Activated naive CD8-positive, alpha-beta T cell treated with anti-CD3 and anti-CD28 coated beads for 36 hours (primary cell): ENCODE measurements at places on chromosomes 16 and 17. TPM values are rescaled to one million over a fixed set of nuclear protein-coding genes. Genes with fewer than 3 reads are reported as not detected.

TRPV3 gene
- total RNA-seq = 0.47 TPM

DNA sequence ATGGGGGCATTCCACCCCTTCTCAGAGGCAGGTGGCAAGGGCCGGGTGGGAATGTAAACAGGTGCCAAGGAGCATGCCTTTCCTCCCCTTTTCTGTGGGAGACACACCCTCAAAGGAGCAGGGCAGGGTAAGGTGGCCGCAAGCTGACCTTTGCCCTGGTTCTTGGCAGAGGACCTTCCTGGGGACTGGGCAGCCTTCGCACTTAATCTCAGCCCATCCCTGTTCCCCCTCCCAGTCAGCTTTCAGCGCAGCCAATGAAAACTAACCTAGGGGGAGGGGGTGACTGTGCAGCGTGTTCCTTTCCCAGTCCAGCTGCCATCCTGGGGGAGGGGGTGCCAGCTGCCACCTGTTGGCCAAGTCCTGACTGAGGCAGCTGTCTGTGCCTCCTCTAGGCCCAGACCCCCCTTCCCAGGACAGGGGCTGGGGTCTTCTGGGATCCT lies 2.8 kb downstream of the TRAF4 start:
- no peak for DNase-seq

DNAJC7 gene
- total RNA-seq = 106 TPM

GRCh38 chr17:77466596-77467223 lies 325.9 kb downstream of the SEC14L1 start:
- DNase-seq = no peak

DNA sequence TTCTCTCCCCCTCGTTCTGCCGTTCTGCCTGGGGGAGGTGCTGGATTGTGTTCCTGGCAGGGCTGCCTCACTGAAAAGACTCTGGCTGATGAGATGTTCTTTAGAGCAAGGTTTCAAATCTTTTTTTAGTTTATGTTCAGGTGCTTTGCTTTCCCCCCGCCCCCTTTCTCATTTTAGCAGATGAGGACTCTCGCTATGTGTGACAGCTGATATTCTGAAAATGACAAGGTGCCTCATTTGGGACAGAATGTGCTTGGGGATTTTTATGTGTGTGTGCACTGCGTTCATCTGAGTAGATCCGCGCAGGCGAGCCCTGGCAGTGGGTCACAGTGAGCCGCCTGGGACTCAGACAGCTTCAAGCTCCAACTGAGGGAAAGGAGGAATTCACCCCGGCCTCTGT lies 205.9 kb downstream of the HS3ST4 start:
- no peak for DNase-seq

CMTM2 gene
- total RNA-seq = not detected

DNA sequence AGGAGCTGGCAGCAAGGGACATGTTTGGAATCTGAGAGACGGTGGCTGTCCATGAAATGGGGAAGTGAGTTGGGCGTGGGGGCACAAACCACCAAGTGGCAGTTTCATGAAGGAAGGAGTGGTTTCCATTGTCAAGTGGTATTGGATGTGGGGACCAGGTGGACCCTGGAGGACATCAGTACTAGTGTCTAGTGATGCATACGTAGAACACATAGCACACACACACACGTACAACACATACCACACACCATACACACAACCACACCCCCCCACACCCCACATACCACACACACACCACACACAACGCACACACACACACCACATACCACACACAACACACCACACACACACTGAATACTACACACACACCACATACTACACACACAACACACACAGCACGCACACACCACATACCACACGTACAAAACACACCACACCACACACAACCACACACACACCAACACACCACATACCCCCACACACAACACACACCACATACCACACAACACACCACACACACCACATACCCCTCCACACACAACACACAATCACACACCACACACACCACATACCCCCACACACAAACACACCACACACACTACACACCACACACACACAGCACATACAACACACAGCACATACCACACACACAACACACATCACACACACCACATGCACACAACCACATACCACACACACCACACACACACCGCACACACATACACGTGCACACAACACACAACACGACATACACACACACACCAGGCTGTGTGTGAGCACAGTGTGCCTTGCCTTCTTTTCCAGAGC lies 41.1 kb upstream of the GSE1 start:
- DNase-seq = no peak

AOC2 gene
- 2.6 TPM for total RNA-seq

DNA sequence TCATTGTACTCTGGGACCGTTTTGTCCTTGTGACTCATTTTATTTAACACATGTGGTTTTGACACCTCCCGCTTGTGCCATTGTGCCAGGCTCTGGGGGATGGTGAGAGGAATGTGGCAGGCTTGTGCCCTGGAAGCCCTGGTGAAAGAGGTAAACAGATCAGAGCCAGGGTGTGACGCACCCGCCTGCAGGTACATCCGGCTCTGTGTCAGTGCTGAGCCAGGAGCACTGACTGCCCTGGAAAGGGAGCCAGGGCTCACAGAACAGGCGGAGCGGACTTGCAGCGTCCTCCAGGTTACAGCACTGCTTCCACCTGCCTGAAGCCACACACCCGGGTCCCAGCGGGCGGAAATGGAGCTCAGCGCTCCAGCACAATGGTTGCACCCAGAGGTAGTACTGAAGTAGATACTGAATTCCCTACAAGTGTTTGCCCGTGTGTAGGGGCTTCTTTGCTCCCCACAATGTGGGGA lies 30.6 kb downstream of the CDRT15 start:
- DNase-seq = peak; percentile 39

GRCh38 chr17:76382351-76382802 lies 2.0 kb upstream of the SPHK1 start:
- DNase-seq = peak; percentile 26

- DNase-seq = no peak
Measured at GRCh38 chr17:62791235-62791734, 16.8 kb downstream of the MARCHF10 start.

SLC16A13 gene
- 6.2 TPM for total RNA-seq

SPAG5 gene
- 111 TPM for total RNA-seq

TAT gene
- total RNA-seq = not detected

- DNase-seq = no peak
Measured at GRCh38 chr16:67024384-67025209, 4.4 kb upstream of the CBFB start.

DNA sequence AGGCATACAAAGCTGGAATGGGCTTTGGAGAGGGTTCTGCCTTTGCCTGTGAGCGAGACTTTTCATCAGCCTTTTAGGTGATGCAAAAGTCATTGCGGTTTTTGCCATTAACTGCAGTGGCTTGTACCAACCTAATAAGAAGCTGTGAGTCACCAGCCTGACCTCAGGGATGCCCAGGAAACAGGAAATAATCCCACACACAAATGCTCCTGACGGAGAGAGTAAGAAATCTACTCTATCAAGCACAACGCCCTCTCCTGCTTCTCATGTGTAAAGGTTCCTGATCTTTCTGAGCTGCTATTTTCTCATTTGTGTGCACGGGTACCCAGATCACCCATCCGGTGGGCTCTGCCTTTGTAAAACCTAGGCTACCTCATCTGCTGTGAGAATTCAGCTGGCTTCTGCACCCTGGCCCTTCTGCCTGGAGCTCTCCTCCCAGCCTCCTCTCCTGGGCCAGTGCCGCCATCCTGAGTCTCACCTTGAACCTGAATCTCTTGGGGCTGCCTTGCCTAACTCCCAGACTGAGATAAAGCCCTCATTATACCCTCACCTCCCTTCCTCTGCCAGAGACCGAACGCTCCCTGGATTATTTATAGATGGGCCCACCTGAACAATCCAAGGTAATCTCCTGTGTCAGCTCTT lies 299.7 kb downstream of the C16orf95 start:
- DNase-seq = no peak

CLDN6 gene
- total RNA-seq = not detected

SNAI3 gene
- 2.0 TPM for total RNA-seq

DNA sequence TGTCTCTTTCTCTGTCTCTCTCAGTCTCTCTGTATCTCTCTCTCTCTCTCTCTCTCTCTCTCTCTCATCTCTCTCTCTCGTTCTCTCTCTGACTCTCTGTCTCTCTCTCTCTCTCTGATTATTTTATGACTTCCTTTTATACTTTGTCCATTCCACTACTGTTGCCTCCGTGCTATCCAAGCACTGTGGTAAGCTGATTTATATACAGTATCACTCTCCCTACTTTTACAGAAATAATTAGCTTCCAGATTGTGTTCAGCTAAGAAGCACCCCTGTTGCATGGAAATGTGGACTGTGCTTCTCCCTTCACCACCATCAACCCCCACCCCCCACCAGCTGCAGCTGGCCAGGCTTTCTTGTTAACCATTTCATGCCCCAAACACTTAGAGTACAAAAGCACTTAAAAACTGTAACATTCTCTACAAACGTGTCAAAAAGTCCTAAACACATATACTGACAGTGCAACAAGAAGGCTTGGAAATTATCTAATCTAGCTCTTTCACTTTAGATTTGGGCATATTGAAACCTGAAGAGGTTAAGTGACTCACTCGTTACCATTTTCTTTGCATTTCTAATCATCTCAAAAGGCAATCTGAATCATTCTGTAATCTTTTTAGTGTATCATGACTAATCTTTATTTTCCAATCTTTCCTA lies 11.6 kb upstream of the TMEM100 start:
- peak; percentile 11 for DNase-seq

PRAC1 gene
- not detected for total RNA-seq

KRT15 gene
- total RNA-seq = not detected

CDR2L gene
- 1.2 TPM for total RNA-seq

GRCh38 chr17:76309461-76309860 lies 1.4 kb upstream of the QRICH2 start:
- no peak for DNase-seq

DNA sequence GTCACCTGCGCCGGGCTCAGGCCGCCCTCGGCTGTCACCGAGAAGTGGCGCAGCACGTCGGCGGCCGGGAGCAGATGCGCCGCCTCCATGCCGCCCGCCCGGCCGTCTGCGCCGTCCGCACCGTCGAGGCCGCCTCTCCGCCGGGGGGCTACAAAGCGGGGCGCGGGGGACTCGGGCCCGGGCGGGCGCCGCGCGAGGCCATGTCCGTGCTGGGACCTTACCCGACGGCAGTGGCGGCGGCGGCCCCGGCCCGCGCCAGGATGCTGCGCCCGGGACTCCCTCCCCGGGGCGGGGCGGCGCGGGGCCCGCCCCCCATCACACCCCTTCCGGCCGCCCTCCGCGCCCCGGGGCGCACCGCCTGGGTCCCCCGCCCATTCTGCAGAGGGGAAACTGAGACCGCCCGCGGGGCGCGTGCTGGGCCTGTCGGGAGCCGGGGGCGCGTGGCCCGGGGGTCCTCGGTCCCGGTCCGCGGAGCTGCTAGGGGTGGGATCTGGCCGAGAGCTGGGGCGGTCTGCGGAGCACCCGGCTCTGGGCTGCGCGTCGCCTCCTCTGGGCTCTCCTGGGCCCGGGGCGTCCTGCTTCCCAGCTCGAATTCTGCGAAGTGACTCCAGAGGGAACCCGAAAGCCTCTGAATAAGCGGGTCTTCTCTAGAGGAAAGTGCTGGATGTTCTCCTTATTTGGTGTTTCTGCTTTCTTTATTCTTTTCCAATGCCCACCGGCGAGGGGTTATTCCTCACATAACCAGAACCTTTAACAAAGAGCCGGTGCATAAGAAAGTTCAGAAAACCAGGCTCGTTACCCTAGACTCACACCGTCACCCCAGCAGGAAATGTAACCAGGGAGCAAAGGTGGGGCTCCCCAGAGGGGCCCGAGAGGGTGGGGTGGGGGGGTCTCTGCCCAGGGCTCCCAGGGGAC lies at the start of gene ATP2A3:
Gene ATP2A3 (minus strand): TSS at position 235 of the 915 bp plus-strand sequence. CDS start 146 bp downstream, at position 89.
- DNase-seq = peak; percentile 76

DNA sequence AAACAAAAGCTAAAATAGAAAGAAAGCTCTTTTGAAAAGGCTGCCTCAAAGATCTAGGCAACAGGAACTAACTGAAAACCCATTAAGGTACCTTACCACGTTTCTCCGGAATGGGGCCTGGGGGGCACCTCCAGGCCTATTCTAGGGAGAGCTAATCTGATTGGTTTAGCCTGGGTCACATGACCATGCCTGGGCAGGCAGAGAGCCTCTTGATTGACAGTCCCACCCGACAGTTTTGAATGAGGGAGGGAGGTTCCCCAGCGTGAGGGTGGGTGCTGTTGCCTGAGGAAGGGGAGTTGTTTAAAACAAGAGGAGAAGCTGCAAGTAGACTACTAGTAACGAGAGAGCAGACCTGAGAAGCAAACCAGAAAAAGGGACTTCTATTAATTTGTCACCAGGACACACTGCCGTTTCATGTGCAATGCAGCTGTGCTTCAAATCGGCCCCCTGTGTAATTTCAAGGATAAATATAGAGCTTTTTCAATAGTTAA lies 143.4 kb upstream of the HS3ST2 start:
- peak; percentile 18 for DNase-seq

GRCh38 chr17:78075545-78075944 lies 53.0 kb downstream of the TMC6 start:
- no peak for DNase-seq

- no peak for DNase-seq
Measured at GRCh38 chr17:17769869-17770631, 66.7 kb downstream of the SREBF1 start.

TBC1D3 gene
- total RNA-seq = not detected

DNA sequence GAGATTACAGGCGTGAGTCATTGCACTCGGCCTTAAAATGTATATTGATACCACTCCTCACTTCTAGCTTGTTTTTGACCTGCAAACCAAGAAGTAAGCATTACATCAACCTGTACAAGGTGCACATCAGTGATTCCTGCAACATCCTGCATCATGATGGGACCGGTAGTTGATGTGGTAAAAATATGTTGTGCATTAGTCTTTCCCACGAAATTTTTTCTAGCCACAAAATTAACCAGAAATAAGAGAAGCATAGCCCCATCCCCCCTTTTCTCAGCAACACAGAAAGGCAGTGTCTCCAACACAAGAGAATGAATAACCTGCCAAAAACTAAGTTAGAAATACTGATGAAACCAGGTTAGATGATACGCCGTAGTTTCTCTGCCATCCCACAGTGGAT lies 21.1 kb upstream of the NSMCE1 start:
- DNase-seq = no peak

DNA sequence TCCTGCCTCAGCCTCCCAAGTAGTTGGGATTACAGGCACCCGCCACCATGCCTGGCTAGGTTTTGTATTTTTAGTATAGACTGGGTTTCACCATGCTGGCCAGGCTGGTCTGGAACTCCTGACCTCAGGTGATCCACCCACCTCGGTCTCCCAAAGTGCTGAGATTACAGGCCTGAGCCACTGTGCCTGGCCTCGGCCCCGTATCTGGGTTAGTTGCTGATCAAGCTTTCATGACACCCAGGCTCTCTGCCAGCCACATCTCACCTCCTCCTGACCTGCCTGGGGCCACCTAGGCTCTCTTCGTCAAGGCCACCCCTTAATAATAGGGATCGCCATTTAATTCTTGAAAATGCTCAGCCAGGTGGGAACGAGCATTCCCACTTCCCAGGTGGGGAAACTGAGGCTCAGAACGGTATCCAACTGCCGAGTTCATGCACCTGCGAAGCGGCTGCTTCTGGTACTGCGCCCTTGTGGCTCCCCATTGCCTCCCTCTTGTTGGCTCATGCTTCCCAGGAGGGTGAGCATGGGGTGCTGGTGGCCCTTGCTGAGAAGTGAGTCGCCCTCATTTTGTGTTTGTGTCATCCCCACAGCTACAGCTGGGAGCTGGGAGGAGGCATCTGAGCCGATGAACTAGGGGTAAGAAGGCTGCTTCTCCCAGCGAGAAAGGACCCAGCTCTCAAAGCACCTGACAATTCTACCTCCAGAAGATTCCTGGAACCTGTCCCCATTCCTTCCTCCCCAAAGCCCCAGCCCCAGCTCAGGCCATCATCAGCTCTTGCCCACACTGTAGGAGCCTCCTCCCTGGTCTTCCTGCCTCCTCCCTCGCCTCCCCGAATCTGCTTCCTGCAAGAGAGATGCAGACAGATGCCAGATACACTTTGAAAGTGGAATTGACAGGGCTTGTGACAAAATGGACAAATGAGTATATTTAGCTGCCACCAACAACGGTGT lies 17.3 kb upstream of the SNN start:
- no peak for DNase-seq

SGCA gene
- total RNA-seq = 0.38 TPM
